ENCODE measurements at places on chromosomes 5 and 9.

GRCh38 chr5:14086261-14086660, 56.9 kb upstream of the TRIO start:
- no peak for DNase-seq

- DNase-seq = no peak
These were observed 21.1 kb downstream of the RGS7BP start for GRCh38 chr5:64526734-64527439.

DNA sequence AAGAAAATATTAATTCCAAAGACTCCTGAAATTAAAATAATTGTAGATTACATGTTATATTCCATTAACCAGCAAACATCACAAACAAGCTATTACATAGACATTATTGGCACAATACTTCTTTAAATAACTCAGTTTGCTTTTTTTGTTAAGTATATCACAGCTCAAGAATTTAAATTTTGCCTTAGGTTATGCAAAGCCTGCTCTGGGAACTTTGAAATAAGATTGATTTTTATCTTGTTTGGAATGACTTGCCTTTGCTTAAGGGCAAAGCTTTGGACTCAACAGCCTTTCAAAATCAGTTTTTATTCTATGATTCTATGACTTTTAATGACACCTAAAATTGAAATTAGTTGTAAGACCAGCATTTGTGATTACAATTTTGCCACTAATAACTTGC, 78.2 kb downstream of the ALDH7A1 start:
- no peak for DNase-seq

GRCh38 chr9:121929893-121930875, 162.9 kb downstream of the TTLL11 start:
- no peak for DNase-seq

DNA sequence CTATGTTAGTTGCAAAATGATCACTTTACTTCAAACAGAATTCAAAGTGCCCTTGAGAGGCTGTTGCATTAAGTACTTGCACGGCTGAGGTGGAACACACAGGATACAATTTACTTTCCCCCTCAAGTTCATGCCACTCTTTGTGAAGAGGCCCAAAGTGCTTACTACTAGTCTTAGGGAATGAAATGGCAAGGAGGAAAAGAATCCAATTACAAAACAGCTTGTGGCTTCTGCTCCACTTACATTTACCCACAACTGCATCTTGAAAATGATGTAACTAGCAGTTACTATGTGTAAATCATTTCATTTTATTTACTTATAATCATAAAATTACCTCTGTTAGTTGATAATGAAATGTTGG, 14.6 kb downstream of the FOXD1 start:
- no peak for DNase-seq

- no peak for DNase-seq
These were observed 134.0 kb upstream of the TARS1 start for GRCh38 chr5:33306758-33307157.

- no peak for DNase-seq
These were observed 149.1 kb upstream of the KLF4 start for GRCh38 chr9:107638521-107639310.

DNA sequence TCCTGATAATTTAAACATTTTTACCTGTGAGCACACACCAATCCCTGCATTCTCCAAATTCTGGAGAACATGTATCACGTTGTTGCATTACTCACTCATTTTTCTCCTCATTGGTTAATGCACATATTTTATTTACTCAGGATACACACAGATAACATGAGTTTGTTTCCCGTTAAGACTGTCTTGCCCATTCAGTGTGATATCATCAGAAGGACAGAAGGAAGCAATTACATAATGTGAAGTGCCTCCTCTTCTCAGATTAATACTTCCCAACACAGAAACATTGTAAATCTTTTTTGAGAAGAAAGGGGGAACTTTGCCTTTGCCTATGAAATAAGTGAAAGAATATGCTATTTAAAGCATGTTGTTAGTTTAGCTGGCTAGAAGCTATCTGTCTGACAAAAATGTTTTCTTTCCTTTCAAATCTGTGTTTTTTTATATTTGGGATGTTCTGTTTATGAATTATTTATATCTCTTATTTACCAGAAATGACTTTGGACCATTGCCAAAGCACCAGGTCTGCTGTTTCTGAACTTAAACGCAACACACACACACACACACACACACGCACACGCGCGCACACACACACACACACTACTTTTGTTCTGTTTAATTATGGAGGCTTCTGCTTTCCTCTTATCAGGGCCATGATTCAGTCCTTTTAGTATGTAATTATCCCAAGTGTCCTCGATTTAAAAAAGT, 186.5 kb downstream of the CHSY3 start:
- DNase-seq = no peak

DNA sequence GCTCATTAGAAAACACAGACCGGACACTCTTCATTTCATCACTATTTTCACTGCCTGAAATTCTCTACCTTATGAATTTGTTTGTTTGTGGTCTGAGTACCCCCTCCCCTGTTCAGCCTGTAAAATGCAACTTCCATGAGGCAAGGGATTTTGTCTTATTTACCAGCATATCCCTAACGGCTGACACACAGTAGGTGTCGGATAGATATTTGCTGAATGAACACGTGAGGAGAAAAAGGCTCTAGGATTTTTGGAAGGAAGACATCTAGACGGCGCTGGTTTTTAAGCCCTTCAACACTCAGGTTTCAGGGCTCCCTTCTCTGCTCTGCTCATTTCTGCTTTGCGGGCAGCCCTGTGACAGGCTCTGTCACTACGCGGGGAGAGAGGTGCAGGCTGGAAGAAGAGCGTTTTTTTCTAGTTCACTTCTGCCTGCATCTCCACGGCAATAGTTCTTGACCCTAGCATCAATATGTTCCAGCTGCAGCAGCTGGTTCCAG, 41.0 kb downstream of the KCNMB1 start:
- no peak for DNase-seq

GRCh38 chr9:92188969-92189781, 74.0 kb upstream of the SPTLC1 start:
- no peak for DNase-seq

GRCh38 chr5:100746730-100747129, 156.4 kb downstream of the ST8SIA4 start:
- peak; percentile 5 for DNase-seq

GRCh38 chr5:171707442-171707792, 78.2 kb upstream of the SMIM23 start:
- DNase-seq = no peak

- DNase-seq = no peak
These were observed 33.3 kb upstream of the RNF38 start for GRCh38 chr9:36433386-36433785.

- peak; percentile 25 for DNase-seq
These were observed 379.6 kb downstream of the MLLT3 start for GRCh38 chr9:20242510-20243189.

DNA sequence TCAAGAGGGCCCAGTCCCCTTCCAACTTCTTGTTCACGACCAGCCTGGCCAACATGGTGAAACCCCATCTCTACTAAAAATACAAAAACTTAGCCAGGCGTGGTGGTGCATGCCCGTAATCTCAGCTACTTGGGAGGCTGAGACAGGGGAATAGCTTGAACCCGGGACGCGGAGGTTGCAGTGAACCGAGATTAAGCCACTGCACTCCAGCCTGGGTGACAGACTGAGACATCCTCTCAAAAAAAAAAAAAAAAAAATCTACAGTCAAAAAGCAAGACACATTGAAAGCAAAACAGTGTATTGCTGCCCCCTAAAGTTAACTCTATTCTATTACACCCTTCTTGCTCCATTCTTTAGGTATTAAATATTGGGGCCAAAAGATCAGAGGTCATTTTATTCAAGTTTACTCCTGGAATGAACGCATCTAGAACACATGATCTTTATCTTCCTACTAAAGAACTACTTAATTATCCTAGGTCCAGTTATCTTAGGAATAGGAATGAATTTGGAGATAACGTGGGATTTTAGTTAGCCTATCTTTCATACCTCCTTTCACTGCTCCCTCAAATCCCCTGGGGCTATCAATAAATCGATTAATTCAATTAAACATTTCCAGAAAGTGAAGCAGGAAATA, 2.4 kb downstream of the ATG12 start:
- DNase-seq = no peak

DNA sequence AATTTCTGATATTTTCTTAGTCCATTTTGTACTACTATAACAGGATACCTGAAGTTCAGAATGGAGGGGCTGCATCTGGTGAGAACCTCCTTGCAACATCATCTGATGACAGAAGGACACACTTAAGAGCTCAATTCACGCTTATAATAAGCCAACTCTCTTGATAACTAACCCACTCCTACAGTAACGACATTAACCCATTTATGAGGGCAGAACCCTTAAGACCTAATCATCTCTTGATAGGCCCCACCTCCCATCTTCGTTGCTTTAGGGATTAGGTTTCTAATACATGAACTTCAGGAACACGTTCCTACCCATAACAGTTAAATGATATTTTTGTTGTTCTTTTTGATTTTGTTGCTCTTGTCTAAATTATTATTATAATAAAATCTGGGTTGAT, 69.4 kb downstream of the TNPO1 start:
- DNase-seq = no peak

GRCh38 chr9:132164604-132165362, 2.9 kb downstream of the NTNG2 start:
- DNase-seq = no peak

DNA sequence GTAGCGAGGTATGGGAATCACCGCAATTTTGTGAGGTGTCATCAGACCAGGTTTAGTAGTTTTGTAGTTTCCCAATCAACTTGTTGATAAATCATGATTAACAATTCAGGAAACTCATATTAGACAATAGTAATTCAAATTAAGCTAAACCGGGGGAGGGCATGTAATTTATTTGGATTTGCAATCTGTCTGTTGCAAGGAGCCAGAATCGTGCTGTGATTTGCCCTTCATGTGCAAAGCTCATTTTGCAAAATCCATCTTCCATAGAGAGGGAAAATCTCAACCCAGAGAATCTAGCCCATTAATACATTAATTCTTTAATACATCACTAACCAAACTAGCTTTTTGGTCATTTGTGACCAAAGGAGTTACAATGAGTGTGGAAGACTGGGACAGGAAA, 164.7 kb upstream of the TRPM3 start:
- DNase-seq = no peak

All from GM12891 (cell line).